ENCODE measurements at places on chromosomes 12 and 14.

DNA sequence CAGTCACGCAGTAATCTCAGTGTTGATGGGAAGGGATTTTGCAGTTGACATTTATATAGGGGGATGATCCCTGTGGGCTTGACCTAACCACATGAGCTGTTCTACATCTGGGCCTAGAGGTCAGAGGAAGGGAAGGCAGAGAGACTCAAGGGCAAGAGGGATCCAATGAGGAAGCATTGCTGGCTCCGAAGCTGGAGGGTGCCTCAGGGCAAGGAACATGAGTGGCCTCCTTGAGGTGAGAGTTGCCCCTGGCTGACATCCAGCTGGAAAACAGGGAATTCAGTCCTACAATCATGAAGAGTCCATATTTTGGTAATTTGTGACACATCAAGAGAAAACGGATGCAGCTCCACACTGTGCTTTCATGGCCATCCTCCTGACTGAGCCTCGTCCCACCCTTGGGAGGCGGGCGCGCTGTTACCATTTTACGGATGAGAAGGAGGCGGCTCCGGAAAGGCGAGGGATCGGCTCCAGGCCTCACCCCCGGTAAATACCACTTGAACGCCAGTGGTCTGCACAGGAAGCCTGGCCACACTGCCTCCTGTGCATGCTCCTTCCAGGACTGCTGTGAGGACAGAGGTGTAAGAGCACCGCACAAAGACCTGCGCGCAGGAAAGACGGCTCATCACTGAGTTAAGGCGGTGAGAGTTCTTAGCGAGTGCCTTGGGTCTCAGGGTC is 18.5 kb upstream of the FKBP4 start:
- no peak for DNase-seq

DNA sequence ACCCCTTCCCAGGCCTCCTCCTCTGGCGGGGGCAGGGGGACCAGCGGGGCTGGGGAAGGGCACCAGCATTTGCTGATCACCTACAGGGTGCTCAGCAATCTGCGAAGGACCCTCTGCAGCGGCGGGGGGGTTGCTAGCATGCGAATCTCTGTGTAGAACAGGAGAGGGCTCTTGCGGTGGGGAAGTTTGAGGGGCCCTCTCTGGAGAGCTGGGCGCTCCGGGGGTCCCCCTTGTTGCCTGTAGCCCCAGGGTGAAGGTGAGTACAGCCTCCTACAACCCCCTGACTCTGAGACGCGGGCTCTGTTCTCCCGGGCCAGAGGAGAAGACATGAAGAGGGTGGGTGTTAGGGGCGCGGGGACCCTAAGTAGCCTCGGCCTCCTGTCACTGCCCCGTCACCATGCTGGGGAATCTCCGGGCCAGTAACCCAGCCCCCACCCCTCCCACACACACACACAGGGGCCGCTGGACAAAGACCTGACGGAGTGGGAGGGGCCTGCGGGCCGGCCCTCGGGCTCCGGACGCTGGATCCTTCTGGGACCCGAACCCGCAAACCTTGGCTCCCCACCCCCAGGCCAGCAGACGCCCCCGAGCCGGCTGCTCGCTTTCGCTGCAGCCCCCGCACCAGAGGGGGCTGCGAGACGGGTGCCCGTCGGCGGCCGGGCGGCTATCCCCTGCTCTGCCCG is 734 bp downstream of the FIGNL2 start:
- DNase-seq: no peak

- DNase-seq: peak; percentile 91
Measured at GRCh38 chr12:106170285-106170684, 31.5 kb upstream of the NUAK1 start.

GRCh38 chr14:69937367-69938081 is 58.3 kb downstream of the SMOC1 start:
- DNase-seq: no peak

DNA sequence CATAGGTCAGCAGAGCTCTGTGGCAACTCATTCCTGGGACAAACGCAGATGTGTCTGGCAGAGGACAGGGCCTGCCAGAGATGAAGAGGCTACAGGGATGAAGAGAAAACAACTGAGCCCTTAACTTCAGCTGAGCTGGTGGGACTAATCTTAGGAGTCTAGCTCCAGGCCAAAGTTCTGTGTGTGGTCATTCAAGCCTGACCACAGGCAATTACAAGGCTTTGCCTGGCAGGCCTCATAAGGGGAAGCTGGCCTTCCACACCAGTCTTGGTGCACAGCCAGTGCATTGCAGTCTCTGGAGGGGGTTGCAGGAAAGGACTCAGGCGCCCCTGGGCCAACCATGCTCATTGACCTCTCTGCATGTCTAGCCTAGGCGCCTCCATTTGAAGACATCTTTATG is 127.6 kb upstream of the DAAM1 start:
- no peak for DNase-seq

DNA sequence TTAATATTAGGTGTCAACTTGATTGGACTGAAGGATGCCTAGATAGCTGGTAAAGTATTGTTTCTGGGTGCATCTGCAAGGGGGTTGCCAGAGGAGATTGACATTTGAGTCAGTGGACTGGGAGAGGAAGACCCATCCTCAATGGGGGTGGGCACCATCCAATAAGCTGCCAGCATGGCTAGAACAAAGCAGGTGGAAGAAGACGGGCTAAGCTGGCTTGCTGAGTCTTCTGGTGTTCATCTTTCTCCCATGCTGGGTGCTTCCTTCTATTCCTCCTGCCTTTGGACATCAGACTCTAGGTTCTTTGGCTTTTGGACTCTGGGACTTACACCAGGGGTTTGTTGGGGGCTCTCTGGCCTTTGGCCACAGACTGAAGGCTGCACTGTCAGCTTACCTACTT is 87.4 kb downstream of the SLC38A1 start:
- DNase-seq: no peak

GRCh38 chr12:47819138-47819895 is 386 bp downstream of the HDAC7 start:
- DNase-seq: no peak

- DNase-seq: peak; percentile 59
Measured at GRCh38 chr14:45091710-45092109, 7.8 kb downstream of the PRPF39 start.

GRCh38 chr12:50248411-50248810 is 34.9 kb downstream of the LIMA1 start:
- DNase-seq: no peak

- DNase-seq: peak; percentile 56
Measured at GRCh38 chr14:79510659-79511058, 700.6 kb downstream of the DIO2 start.

DNA sequence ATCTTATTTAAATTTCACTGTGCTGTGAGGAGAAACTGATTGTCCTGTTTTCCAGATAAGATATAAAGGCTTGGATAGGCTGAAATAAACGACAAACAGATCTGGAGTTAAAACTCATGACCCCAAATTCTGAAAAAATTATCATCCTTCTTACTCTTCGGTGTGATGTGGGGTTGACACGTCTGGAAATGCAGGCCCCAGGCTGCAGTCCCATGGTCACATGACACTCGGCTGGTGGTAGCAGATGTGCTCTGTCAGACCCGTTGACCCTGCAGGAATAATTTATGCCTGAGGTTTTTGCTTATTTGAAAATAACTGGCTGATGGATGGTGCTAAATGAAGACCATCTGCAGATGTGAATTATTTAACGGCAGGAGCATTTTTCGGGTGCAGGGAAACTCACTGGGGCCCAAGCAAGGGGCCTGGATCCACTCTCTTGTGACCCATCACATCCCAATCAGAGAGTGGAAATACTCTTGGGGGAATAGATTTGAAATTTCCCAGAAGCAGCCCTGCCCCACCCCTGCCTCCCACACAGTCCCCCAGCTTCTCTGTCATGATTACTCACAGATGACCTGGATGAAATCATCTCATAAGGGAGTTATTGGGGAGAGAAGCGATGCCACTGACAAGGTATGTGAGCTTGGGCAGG is 47.7 kb upstream of the CMKLR1 start:
- DNase-seq: no peak

DNA sequence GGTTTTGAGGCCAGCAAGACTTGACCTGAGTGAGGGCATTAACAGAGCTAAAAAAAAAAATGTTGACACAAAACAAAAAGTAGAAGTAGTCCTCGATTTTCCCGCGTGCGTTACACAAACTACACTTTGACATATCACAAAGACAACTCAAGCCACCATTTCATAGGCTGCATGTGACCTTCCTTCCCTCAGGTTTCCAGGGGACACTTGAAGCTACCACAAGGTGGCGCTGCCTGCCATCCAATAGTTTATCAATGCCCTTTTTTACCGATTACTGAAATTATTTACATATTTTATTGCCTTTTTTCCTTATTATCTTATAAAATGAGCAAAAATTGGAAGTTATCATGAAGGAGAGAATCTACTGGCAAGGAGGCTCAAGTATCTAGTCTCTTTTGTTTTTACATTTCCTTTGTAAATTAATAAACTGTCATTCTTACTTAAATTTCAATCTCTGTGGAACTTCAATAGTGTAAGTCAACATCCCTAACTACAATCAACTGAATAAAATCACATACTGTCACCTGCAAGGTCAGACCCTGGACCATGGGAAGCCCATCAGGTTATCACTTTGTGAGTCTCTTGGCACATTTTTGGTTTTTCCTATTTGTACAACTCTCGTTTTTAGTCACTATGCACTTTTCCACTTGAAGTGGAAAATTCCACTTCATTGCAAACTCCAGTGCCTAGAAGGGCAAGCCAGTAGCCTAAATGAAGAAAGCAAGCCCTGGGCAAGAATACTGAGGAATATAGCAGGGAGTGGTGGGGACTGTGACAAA is 84.6 kb upstream of the CPSF6 start:
- DNase-seq: peak; percentile 52

GRCh38 chr14:39563361-39563760 is 131.1 kb upstream of the FBXO33 start:
- no peak for DNase-seq

- no peak for DNase-seq
Measured at GRCh38 chr12:121769831-121770301, 23.6 kb downstream of the RHOF start.

GRCh38 chr12:10965476-10965875 is 21.2 kb downstream of the TAS2R50 start:
- peak; percentile 31 for DNase-seq

- peak; percentile 16 for DNase-seq
Measured at GRCh38 chr14:80634106-80634758, 307.3 kb downstream of the CEP128 start.

DNA sequence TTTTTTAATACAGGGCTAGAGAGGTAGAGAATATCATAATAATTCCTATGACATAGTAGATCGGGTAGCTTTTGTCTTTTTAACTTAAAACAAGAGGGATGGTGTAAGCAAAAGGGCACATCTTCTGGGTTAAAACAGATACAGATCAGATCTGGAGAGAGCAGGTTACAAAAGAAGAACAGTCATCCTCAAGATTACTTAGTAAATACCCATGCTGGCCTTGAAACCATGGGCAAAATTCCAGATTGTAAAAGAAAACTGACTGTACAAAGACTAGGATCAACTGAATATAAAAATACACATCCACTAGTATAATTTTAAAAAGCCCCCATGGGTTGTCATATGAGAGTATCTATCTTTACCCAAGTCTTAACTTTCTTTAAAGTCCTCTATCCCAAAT is 76.7 kb downstream of the MED13L start:
- peak; percentile 63 for DNase-seq

GRCh38 chr12:56763753-56764657 is 881 bp downstream of the HSD17B6 start:
- peak; percentile 37 for DNase-seq

- DNase-seq: peak; percentile 53
Measured at GRCh38 chr12:15131431-15131830, 89.8 kb downstream of the RERG start.

DNA sequence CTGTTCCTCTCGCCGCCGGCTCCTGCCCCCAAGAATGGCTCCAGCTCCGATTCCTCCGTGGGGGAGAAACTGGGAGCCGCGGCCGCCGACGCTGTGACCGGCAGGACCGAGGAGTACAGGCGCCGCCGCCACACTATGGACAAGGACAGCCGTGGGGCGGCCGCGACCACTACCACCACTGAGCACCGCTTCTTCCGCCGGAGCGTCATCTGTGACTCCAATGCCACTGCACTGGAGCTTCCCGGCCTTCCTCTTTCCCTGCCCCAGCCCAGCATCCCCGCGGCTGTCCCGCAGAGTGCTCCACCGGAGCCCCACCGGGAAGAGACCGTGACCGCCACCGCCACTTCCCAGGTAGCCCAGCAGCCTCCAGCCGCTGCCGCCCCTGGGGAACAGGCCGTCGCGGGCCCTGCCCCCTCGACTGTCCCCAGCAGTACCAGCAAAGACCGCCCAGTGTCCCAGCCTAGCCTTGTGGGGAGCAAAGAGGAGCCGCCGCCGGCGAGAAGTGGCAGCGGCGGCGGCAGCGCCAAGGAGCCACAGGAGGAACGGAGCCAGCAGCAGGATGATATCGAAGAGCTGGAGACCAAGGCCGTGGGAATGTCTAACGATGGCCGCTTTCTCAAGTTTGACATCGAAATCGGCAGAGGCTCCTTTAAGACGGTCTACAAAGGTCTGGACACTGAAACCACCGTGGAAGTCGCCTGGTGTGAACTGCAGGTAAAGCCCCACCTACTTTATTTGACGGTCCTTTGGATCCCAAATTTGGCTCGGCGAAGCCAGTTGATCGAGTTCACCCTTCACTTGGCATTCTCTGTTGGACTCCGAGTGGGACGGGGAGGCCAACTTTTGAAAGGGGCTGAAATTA is 1.5 kb downstream of the WNK1 start:
- DNase-seq: no peak

GRCh38 chr12:94618995-94619695 is 31.2 kb downstream of the TMCC3 start:
- peak; percentile 35 for DNase-seq

- no peak for DNase-seq
Measured at GRCh38 chr12:87511371-87511770, 517.8 kb downstream of the C12orf50 start.

GRCh38 chr14:64394423-64394822 is 6.3 kb downstream of the MTHFD1 start:
- DNase-seq: no peak

DNA sequence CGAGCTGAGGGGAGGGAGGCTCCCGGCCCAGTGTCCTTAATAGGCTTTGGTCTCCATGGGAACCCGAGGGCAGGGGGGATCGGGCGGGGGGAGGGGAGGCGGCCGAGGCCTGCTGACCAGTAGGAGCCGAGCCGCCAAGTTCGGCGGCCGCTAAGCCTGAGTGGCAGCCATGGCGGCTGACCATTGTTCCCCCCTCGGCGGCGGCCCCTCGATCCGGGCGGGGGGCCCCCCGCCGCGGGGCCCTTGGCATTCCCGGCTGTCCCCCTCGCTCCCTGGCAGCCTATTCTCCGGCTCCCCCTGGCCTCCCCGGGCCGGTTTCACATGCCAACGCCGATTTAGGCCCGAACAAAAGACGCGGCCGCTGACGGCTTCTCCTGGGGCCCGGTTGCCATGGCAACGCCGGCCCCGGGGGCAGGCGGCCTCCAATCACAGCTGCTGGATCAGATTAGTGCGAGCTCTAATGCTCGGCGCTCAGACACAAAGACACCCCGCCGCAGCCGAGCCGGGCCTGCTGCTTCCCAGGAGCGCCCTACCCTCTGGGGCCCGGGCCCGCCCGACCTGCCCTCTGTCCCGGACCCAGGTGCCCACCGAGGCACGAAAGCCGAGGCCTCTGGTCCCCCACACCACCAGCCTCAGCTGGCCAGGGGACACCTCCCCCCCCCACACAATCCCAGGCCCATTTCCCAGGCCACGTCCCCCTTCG is 7.3 kb downstream of the MSI1 start:
- peak; percentile 51 for DNase-seq

Data from AG10803 (cell line).